ENCODE measurements at places on chromosomes 6 and 20.

- DNase-seq, result no peak
Observed at GRCh38 chr20:21126581-21126870, 644 bp downstream of the KIZ start.

DNA sequence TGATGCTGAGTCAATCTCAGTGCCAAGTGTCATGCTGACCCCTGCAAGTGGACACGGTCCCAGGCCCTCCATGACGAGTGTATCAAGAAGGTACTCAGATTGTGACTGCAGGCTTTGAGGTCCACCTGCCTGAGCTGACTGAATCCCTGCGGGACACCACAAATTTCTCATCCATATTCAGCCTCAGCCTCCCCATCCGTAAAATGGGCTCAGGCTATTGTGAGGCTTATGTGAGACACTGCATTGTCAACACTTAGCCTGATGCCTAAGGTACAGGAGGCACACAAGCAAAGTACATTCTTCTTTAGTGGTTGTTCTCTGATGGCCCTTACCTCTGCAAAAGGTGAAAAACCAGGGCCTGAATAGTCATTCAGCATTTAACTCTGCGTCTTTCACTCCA lies 70.4 kb upstream of the NFATC2 start:
- DNase-seq, result no peak

DNA sequence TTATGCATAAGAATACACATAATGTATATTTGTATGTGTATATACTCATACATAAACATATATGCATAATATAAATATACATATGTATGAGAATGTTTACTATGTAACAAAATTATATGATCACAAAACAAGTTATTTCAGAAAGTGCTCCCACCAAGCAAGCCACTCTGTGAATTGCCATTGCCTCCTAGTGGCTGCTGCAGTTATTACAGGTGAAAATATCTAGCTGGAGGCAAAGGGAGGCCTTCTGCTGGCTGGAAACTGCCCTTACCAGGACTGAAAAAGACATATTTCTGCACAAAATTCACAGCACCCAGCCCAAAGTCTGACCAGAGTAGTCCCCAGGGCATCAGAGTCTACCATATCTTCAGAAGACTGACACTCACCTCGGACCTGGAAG lies 14.4 kb upstream of the ADAM33 start:
- DNase-seq, result no peak

- DNase-seq, result peak; percentile 12
Observed at GRCh38 chr6:138765896-138766655, 7.5 kb upstream of the CCDC28A start.

DNA sequence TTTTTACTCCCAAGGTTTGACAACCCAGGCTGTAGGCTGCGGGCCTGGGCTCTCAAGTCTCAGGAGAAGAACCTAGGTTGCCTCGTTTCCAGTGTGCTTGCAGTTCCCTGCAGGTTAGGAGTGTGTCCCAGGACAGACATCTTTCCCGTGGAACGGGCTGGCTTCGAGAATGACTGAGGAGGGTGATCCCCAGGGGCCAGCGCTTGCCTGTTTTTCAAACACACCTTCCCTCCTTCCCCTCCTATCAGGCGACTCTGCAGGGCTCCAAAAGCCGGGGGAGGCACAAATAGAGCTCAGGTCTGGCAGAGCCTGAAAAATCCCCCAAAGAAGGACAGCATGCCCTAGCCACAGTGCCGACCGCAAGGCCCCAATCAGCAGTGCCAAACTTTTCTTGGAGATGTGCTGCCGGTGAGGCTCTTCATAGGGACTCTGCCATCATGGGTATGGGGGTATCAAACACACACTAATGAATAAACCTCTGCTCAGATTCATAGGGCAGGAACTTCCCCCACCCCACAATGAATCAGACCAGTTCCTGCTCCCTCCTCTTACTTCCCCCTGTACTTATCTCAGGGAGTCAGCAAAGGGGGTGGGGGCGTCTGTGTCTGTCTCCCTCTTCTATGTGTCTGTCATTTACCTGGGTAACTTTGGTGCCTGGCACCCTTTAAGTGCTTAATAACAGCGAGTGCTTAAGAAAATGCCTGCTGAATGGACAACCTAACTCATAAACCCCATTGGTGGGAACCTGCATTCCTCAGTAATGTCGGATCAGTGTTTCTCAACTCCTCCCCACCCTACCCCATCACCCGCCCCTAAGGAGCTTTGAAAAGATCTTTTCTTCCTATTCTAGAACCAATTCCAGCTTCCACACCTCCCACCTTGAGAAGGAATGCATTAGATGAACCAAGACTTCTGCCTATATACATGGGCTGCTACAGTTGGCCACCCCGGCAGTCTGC lies 1.6 kb downstream of the KCNG1 start:
- no peak for DNase-seq

DNA sequence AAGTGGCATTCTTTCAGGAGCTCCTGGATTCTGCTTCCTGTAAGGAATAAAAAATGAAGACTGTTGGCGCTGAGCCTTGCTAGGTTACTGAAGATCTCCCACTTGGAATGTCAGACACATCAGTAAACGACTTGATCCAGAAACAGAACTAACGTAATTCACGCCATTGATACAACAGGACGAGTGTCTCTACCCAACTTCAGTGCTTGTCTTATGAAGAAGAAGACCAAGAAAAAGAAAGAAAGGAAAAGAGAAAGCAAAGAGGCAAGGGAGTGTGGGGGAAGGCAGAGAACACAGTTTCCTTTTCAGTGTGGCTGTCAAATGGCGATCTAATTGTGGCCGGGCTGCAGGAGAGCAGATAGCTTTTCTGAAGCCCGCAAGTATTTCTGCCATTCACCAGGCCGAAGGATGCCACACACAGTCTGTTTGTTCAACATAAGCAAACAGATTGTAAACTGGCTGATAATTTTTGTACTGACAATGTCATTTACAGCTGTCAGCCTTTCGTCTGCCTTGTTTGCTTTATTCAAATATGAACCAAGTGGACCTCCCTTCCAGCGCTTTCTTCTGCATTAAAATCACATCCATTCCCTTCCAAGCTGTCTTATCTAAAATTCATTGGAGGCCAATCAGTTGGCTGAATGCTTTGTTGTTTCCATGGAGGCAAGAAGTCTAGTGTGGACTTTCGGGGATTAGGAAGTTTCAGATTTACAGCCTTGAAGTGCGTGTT lies 180.6 kb downstream of the FOXA2 start:
- no peak for DNase-seq

- DNase-seq, result no peak
Observed at GRCh38 chr6:108841377-108841855, 6.8 kb upstream of the ARMC2 start.

DNA sequence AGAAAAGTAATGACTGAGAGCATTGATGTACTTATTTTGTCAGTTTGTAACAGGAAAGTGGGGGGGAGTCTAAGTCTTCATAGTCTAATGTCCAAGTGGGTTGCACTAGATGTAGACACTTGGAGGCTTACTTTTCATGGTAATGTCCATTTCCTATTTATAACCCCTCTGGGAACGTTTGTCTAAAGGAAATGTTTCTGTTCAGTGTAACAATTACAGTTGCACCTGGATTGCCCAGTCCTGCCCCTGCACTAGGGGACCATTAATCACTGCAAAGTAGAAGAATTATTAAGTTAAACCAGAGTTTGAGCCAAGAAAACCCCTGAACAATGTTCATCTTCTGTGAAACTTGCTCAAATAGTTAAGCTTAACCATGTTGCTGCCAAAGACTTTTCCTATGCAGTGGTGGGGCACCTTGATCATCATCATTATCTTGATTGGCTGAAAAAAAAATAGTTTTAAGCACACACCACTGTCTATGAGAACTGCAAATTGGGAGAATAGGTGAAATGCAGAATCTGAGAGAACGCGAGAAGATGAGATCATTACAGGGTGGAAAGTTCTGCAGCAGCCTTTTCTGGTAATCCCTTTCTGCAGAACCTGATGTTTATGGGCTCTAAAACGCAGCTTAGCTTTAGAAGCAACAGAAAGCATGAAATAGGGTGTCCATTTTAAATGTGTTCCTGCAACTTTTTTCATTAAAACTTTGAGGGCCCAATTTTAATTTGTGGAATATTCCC lies 106.0 kb downstream of the ZNF217 start:
- no peak for DNase-seq

- DNase-seq, result no peak
Observed at GRCh38 chr20:60136645-60137401, 178.6 kb downstream of the CDH26 start.

DNA sequence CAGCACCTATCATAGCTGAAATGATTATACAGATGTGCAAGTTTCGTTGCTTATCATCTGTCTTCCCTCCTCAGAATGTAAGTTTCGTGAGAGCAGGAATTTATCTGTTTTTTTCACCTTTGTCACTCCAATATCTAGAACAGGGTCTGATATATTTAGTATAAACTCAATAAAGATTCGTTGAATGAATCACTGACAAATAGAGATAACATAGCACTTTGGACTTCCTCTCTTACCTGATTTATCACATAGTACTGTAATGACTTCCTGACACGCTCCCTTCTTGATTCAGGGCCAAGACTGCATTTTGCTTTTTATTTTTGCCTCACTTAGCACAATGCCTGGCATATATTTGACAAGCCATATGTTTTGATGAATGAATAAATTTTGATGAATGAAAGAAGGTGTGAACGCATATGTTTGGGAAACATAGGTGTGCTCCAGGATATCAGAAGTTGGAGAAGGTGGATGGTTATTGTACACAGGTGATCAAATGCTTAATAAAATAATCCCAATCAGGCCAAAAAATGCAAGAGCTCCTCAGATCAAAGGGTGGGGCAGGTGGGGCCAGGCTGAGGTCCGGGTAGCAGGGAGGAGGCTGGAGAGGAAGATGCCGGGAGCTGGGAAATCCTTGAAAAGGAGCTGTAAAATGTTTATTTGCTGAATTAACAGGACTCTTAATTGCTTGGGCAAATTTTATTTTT lies 33.0 kb downstream of the PIM1 start:
- DNase-seq, result no peak

DNA sequence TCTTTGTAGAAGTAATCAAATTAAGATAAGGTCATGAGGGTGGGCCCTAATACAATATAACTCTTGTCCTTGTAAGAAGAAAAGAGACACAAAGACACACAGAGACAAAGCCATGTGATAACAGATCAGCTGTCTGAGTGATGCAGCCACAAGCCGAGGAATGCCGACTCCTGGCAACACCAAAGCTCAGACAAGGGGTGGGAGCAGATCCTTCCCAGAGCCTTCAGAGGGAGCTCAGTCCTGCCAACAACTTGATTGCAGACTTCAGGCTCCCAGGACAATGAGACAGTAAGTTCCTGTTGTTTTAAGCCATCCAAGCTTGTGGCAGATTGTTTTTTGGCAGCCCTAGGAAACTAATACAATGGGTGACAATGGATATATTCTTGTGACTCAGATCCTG lies 325.0 kb upstream of the AGPAT4 start:
- DNase-seq, result no peak

- DNase-seq, result no peak
Observed at GRCh38 chr6:142570221-142570671, 268.4 kb downstream of the ADGRG6 start.

GRCh38 chr6:27472617-27473400 lies at the start of gene ZNF184:
ZNF184 (minus strand) TSS chr6:27473105; CDS start chr6:27472294, 811 bp downstream.
- DNase-seq, result peak; percentile 92

DNA sequence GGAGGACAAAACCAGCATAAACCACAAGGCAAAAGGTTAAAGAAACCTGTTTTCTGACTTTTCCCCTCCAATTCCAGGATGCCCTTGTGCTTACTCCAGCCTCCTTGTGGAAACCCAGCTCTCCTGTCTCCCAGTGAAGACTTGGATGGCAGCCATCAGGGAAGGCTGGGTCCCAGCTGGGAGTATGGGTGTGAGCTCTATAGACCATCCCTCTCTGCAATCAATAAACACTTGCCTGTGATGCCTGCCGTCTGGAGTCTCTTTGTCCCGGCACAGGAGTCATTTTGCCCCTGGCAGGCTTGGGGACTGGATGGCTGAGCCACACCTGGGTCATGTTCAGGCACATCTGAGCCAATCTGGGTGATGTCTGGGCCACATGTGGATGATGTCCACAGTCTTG lies 26.6 kb downstream of the BPIFB1 start:
- no peak for DNase-seq

GRCh38 chr6:7604003-7604402 lies 14.0 kb downstream of the SNRNP48 start:
- no peak for DNase-seq

- peak; percentile 11 for DNase-seq
Observed at GRCh38 chr6:100116411-100117194, 122.6 kb upstream of the MCHR2 start.

- no peak for DNase-seq
Observed at GRCh38 chr6:16146028-16146427, 17.1 kb downstream of the MYLIP start.

DNA sequence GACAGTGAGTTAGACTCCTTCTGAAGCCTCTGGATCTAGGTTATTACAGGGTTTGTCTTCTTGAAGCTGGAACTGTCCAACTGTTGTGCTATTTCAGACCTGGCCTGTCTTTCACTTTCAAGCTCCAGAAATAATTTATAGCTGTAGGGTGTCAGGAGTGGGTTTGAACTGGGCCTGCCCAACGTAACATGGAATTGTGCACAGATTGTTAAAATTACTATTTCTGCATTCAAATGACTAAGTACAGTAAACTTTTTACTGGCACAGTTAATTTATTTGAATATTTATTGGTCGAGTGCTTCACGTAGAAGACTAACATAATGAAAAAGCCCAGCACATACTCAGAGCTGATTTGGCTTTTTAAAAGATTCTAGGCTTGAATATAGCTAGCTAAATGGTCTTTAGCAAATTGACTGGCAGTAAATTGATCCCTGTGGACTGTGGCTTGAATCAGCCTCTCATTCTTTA lies 74.3 kb downstream of the ARID1B start:
- no peak for DNase-seq
